AG10803 (cell line): ENCODE measurements at places on chromosomes 1 and 21.

GRCh38 chr1:238129677-238130076 is 239.0 kb upstream of the ZP4 start:
- DNase-seq = no peak

GRCh38 chr1:229109320-229109761 is 161.6 kb upstream of the RAB4A start:
- no peak for DNase-seq

GRCh38 chr1:53125623-53126360 is 16.6 kb downstream of the SLC1A7 start:
- DNase-seq = no peak

- peak; percentile 2 for DNase-seq
Observed at GRCh38 chr21:37974081-37974480, 57.8 kb upstream of the KCNJ6 start.

DNA sequence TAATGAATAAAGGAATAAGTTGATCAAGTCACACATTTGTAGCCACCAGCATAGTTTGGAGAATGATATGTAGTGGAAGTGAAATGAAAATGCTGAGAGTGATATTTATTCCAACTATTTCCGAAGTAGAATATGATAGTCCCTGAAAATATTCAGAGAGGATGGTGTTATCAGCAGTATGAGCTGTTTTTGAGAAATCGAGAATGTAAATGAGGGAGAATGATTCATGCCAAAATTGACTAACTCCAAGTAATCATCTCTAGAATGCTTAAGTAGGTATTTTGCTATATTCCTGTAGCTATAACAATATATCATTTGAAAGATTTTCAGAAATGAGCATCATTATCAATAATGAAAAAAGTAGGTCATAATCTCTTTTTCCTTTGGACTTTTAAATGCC is 178.9 kb downstream of the PDE4B start:
- no peak for DNase-seq

DNA sequence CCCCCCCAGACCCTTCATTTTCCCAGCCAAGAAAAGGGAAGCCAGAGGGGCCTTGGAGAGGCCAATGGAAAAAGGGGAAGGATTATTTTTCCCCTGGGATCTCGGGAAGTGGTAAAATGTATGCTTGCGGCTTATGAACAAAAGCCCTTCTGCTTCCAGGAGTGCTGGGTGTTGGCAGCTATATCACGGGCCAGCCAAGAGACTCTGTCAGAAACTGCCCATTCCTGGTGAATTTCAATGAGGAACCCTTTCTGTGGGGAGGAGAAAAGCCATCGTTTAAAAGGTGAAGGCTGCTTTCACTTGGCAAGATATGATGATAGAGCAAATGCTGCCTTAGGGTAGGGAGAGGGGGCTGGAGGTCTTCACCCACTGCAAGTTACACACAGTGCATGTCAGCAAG is 69.7 kb upstream of the ZC3H12A start:
- DNase-seq = no peak

DNA sequence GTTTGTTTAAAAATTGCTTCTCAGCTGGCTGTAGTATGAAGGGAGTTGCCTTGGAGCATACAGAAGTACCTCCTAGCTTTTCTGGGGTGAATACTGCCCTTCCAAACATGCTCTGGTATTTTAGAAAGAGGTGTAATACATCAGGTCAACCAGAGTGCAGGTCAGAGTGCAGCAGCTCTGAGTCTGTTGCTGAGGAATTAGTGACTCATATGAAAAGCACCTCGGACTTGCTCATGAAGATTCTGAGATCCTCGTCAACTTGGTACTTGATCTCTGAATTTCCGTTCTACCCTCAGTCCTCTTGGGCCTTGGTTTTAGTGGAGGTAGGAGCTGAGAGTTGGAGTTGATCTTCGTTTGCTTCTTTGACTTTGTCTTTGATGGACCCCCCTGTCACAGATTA is 67.3 kb downstream of the NOS1AP start:
- peak; percentile 74 for DNase-seq

DNA sequence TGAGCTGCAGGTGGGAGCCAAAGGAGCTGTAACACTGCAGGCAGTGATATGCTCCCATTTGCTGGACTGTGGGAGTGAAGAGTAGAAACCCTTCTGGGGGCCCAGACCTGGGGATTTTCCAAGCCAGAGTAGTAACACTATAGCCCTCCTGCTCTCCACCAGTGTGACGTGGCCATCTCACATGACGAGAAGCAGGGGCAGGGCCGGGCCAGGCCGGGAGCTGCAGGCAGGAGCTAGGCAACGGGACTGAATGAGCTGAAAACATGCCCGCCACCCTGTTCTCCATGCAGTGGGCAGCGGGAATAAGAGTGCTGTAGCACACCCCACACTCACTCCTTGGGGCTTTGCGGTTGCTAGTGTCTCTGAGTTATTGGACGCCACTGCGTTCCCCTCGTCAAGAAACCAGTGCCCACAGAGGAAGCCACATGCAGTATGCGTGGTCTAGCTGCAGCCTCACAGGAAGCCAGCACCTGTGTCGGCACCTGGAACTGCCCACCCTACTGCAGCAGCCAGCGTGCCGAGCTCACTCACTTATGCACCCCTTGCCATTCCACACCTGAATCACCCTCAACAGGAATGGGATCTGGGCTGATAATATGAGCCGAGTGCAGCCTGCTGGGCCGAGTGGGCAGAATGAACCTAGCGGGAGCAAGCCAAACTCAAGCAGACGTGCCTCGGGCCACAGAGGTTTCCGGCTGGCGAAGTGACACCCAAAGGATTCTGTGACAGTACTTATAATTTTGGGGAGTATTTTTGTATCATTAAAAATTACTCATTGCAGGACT is 1389.6 kb downstream of the KCNT2 start:
- DNase-seq = no peak

GRCh38 chr1:223249854-223250631 is 107.0 kb upstream of the TLR5 start:
- no peak for DNase-seq

- peak; percentile 61 for DNase-seq
Observed at GRCh38 chr1:208047476-208047934, 136.6 kb upstream of the CD34 start.

- no peak for DNase-seq
Observed at GRCh38 chr1:231058416-231059109, 18.5 kb upstream of the FAM89A start.
